Naive thymus-derived CD4-positive, alpha-beta T cell (primary cell): ENCODE measurements at places on chromosomes 7 and 10. TPM values are rescaled to one million over a fixed set of nuclear protein-coding genes. Genes with fewer than 3 reads are reported as not detected.
A peak's percentile ranks its signal among the peaks of the same experiment; 100 is the strongest.

- H3K27me3 ChIP-seq = no peaks in the 10 kb centered on the region
- H3K4me3 ChIP-seq = no peak overlapping the region
- no peaks in the 10 kb centered on the region for H3K36me3 ChIP-seq
- H3K27ac ChIP-seq = no peak overlapping the region
- DNase-seq = no peak
- H3K4me1 ChIP-seq = no peaks in the 10 kb centered on the region
Measured at GRCh38 chr10:79586933-79587332, 23.8 kb upstream of the SFTPA1 start.

The GFRA1 gene
- not detected for total RNA-seq

DNA sequence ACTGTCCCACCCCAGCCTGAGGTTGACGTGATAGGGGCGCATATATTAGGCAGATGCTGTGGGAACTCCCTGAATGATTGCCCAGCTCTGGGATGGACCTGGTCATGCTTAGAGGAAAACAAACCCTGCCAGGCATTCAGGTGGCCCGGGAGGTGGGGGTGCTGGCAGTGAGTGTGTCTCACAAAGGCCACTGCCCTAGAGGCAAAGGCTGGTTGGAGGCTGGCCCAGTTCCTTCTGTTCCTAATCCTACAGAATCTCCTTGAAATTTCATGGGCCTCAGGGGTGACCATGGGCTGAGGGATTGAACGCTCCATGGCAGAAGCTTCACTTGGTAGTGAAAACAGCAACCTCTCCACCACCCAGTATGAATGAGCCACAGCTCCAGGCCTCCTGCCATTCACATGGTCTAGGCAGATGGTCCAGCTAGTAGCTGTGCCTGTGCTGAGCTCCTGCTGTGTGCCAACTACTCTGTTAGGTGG, 25.6 kb downstream of the ADRA2A start:
- H3K4me1 ChIP-seq = no peaks in the 10 kb centered on the region
- no peak overlapping the region for H3K27ac ChIP-seq
- no peaks in the 10 kb centered on the region for H3K27me3 ChIP-seq
- H3K36me3 ChIP-seq = no peaks in the 10 kb centered on the region
- H3K4me3 ChIP-seq = no peak overlapping the region

The SFTPA1 gene
- not detected for total RNA-seq

GRCh38 chr7:4791738-4792536, 16.5 kb downstream of the AP5Z1 start:
- H3K4me3 ChIP-seq = peak overlapping the region; percentile 37
- no peaks in the 10 kb centered on the region for H3K27me3 ChIP-seq
- H3K4me1 ChIP-seq = no peaks in the 10 kb centered on the region

The PLXDC2 gene
- total RNA-seq = 42.4 TPM

DNA sequence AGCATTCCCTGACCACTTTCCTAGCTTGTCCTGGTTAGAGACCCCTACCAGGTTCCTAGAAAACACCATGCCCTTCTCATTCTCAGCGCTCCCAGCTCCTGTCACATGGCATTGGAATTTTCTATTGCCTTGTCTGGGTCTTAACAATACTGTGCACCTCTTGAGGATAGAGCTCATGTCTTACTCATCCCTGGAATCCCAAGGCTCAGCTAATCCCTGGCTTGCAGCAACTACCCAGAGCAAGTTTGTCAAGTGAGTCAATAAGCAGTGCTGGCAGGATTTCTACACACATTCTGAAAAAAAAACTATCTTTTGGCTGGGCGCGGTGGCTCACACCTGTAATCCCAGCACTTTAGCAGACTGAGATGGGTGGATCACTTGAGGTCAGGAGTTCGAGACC, 11.7 kb upstream of the PRDX3 start:
- peaks cover 6% of the 10 kb centered on the region for H3K4me1 ChIP-seq
- H3K4me3 ChIP-seq = no peak overlapping the region
- no peaks in the 10 kb centered on the region for H3K36me3 ChIP-seq
- DNase-seq = no peak
- no peaks in the 10 kb centered on the region for H3K27me3 ChIP-seq
